ENCODE measurements at places on chromosomes 2 and 18. TPM values are rescaled to one million over a fixed set of nuclear protein-coding genes. Genes with fewer than 3 reads are reported as not detected.

SPP2 gene
- not detected for total RNA-seq

LRRC30 gene
- not detected for total RNA-seq

IKZF2 gene
- total RNA-seq = 16.8 TPM

SATB2 gene
- total RNA-seq = 1.2 TPM

KCNG2 gene
- 1.2 TPM for total RNA-seq

MEP1B gene
- not detected for total RNA-seq

ANKRD62 gene
- total RNA-seq = not detected

SERPINB3 gene
- not detected for total RNA-seq

GALM gene
- total RNA-seq = 14.4 TPM

CCDC138 gene
- total RNA-seq = 2.9 TPM

PTPRN gene
- total RNA-seq = 1.2 TPM

MOCOS gene
- total RNA-seq = 1.7 TPM

COL6A3 gene
- 1,153 TPM for total RNA-seq

LONRF2 gene
- total RNA-seq = 0.53 TPM

CHRNG gene
- not detected for total RNA-seq

SLC4A5 gene
- total RNA-seq = not detected

ICA1L gene
- total RNA-seq = 2.8 TPM

ARHGEF33 gene
- total RNA-seq = not detected

SCN7A gene
- total RNA-seq = not detected

DSG1 gene
- not detected for total RNA-seq

STEAP3 gene
- total RNA-seq = 52.5 TPM

ZNF804A gene
- total RNA-seq = 3.9 TPM

ACSL3 gene
- 220 TPM for total RNA-seq

RESP18 gene
- not detected for total RNA-seq

CNTNAP5 gene
- total RNA-seq = not detected

TLX2 gene
- not detected for total RNA-seq

RANBP2 gene
- total RNA-seq = 40.4 TPM

Measured in myometrial cell (primary cell).